Substantia nigra (tissue), 51 donors: ENCODE measurements at places on chromosomes 7 and 10.
A peak's percentile ranks its signal among the peaks of the same experiment; 100 is the strongest.

DNA sequence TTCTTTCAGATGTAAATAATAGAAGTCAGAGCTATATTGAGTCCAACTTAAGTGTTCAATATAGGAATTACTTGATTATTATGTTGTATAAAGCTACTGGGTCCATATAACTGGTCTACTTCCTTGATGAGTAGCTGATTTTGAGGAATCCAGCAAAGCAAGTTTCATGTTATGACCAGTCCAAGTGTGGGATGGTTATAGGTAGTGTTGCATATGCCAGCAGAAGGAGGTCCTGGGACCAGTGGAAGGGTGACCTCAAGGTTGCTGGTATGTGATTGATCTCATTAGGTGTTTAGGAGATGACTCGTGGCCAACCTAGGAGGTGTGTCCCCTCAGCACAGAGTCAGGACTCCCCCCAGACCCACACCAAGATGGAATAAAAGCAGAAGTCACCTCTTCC is 551.5 kb downstream of the KCNMA1 start:
- DNase-seq, result no peak

GRCh38 chr7:5422396-5423305 is 983 bp downstream of the TNRC18 start:
- DNase-seq, result no peak

DNA sequence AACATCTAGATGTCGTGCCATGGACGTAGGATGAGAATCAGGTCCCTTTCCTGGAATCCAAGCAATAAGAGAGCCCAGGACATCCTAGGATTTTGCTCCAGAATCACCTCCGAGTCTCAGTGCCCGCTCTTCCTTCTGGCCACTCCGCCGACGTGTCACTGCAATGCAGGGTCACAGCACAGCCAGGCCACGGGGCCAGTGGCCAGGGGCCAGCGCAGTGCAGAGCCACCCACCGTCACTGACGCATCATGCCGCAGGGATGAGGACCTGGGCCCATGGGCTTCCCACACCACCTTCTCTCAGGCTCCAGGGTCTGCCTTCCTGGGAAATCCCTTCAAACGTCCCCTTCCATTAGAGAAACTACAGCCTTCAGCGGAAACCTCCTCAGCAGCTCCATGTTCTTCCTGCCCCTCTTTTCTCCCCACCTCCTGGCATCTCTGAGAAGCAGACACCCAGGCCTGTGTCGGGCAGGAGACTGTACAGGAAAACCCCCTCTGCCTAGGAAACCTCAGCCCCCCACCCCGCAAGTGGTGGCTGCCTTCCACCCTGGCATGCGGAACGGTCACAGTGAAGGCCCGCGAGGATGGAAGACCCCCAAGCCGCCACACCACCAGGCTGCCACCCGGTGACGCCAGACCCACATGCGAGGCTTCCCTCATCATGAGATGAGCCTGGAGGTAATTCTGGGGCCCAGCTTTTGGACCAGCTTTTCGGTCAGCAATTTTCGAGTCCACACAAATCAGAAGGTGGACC is 32.1 kb downstream of the STK32C start:
- DNase-seq, result no peak

- no peak for DNase-seq
Observed at GRCh38 chr10:88184543-88185297, 321.3 kb downstream of the PTEN start.

GRCh38 chr7:132377015-132377414 is 199.3 kb downstream of the PLXNA4 start:
- DNase-seq, result no peak

DNA sequence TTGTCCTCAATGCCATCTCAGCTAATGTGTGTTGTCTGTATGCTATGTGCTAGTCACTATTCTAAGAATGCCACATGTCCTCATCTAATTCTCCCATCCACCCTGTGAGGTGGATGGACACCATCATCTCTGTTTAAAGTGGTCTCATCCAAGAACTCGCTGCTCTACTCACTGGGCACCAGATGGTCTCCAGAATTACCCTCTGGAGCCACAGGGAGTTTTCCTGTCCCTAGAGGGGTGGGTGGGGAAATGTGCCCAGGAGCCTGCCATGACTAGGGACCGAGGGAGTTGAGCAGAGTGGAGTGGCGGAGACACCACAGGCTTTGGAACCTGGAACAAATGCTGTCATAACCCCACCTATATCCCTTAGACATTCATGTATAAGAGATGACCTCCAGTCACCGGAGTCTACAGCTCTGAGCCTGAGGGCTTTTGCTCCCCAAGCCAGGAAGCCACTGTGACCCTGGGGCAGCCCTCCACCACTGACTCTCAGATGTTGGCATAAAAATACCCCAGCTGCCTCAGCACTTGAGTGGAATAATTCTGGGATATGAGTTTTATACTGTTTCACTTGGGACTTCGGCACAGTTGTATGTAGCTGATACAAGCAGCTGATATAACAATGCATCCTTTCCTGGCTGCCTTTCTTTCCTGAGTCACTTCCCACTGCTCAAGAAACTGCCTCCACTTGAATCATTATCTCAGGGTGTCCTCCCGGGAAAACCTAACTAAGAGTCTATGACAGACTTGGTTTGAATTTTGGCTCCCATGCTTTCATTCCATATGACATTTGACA is 61.5 kb upstream of the RAPGEF5 start:
- DNase-seq, result no peak

- DNase-seq, result no peak
Observed at GRCh38 chr7:137870684-137871083, 23.9 kb upstream of the DGKI start.

GRCh38 chr7:34902182-34902581 is 135.1 kb downstream of the DPY19L1 start:
- no peak for DNase-seq

- peak; percentile 81 for DNase-seq
Observed at GRCh38 chr10:101032637-101033224, 1.7 kb downstream of the SFXN3 start.

DNA sequence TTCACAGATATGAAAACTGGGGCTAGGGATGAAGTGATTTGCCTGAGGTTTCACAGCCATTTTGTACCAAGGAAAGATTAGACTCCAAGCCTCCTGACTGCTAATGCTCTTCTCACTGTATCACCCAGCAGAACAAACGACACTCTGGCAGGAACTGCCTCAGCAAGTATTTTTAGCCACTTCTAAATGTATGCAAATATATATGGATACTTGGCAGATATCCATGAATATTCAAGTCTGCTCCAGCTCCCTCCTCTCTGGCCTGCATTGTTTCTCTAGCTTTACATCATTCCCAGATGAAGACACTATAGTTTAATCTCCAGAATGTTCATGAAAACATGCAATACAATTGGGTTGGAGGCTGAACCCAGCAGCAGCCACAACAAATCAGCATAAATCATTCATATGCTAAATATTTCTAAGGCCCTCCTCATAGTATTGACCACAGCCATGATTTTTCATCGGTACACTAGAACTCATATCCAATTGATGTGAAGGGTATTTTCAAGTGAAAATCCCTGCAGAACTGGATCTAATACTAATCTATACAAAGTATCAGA is 65.5 kb downstream of the HPSE2 start:
- no peak for DNase-seq

- no peak for DNase-seq
Observed at GRCh38 chr7:102842284-102842683, 70.5 kb upstream of the LRRC17 start.

DNA sequence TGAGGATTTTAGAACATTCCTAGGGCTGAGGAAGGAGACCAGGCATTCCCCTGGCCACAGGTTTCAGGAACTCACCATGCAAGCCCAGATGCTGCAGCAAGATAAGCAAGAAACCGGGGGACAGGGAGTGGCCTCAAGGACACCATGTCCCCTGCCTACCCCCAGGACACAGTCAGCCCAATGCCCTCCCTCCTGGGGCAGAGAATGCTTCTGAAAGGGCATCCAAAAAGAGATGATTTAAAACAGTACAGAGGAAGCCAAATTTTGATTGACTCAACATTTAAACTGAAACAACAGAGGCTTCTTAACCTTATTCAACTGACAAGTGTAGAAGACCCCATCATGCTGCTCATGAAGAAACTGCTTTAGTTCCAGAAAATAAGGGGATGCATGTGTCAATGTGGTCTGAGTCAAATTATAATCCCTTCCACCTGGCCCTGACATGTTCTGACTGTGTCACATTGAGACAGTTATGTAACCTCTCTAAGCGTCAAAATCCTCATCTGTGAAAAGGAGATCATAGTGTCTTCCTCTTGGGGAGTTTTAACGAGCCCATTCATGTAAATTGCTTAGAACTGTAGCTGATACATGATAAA is 60.0 kb downstream of the ICA1 start:
- no peak for DNase-seq

DNA sequence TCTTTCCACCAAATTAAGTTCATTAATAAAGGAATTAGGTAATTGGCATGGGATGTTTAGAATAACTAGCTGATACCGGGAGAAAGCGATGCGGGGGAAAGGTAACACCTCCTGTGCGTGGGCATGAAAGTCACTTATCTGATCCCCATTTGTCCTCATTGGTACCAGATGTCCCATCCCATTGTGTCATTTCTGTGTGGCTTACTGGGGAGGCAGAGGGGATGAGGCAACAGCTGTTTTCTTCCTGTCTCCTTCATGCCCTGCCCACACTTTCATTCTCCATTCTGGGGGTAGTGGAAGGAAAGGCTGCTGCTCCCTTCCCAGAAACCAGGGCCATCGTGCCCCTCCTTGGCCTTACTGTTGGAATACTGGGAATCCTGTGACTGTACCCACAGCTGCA is 27.1 kb downstream of the EEPD1 start:
- DNase-seq, result no peak

DNA sequence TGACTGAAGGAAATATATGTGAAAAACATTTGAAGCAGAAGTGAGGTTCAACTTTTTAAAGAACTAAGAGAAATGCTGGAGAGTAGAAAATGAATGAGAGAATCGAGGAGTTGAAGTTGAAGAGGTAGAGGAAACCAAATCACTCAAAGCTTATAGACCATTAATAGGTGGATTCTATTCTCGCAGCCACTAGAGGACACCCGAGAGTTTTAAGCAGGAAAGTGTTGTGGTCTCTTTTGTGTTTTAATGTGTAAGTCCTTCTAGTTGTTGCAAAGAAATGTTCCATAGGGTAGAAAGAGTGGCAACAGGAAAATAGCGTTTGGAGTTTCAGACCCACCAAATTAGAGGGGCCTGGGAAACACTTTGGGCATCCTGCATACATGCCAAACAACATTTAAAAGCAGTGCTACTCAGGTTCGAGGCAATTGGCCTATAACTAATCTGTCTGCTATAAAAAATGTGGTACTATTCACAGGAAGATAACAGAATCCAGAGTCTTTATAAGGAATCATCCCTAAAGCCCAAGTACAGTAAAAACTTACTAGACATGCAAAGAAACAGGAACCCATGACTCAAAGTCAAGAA is 75.3 kb upstream of the TAS2R16 start:
- no peak for DNase-seq

- DNase-seq, result no peak
Observed at GRCh38 chr10:104340641-104341040, 2.4 kb upstream of the ITPRIP start.

- DNase-seq, result no peak
Observed at GRCh38 chr7:90839727-90840291, 243.7 kb downstream of the CDK14 start.

- DNase-seq, result no peak
Observed at GRCh38 chr7:26912338-26912737, 47.9 kb upstream of the SKAP2 start.

DNA sequence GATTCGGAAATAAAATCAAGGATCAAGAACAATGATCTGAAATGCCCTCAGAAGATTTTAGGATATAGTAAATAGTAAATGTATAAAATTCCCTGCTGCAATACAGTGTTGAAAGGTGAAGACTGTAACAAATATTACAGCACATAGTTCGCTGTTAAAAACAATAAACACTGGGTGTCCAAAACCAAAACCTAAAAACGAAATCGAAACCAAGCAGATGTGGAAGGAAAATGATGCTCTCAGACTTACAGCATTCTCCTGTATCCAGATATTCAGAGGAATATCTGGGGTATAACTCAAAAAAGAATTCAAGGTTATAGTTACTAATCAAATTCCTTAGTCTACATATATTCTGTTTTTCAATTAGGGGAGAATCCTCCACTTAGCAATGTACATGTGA is 708.1 kb upstream of the PCDH15 start:
- no peak for DNase-seq

- no peak for DNase-seq
Observed at GRCh38 chr10:3564346-3565002, 220.5 kb downstream of the KLF6 start.

DNA sequence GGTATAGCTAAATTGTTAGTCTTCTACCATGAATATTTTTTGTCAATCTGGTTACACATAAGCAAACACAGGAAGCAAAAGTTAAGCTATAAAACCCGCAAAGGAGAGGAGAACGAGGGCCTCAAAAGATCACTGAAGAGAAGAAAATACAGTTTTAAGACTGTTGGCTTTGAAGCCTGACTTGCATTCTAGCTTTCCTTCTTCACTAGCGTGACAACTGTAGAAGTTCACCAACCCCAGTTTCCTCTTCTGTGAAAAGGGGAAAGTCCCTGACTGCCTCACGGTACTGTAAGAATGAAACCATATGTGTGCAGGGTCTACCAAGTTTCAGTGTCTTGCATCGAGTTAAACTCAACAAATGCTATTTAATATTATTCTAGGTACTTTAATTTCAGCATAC is 7.5 kb upstream of the LRRN3 start:
- no peak for DNase-seq

DNA sequence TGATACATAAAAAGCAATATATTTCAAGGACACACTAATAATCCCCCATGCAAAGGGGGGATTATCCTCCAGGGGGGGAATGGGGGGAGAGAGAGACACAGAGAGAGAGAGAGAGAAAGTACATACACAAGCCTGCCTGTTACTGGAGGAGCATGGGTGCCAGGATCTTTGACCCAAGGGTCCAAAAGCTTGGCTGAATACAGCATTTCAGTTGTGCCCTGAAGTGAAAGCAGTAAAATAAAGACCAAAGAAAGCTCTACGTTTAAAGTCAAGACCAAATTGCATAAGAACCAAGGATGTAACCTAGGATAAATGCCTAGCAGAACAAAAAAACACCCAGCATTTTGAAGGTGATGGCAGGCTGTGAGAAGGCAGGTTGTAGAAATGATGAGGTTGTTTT is 27.8 kb upstream of the ITGB8 start:
- no peak for DNase-seq

- no peak for DNase-seq
Observed at GRCh38 chr10:33274096-33274785, 60.2 kb downstream of the NRP1 start.

DNA sequence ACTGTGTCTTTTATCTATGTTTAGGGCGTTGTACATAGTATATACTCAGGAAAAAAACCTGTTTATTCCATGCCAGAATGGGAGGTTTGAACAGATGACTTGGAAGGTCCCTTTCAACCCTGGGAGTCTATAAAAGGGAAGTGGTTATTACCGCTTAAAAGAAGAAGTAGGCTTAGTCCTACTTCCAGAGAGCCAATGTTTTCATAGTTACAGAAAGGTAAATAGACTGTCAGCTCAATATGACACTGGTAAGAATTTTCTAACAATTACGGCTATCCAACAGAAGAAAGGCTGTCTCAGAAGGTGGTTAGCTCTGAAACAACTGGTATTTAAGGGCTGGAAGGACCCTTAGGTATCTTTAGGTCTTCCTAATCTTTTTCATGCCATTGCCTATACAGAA is 1.1 kb upstream of the TFAM start:
- DNase-seq, result no peak

GRCh38 chr7:72080865-72081510 is 331.1 kb downstream of the CALN1 start:
- DNase-seq, result no peak
